Stimulated activated naive CD4-positive, alpha-beta T cell treated with Interleukin-2 at 50 U/mL for 16 hours (primary cell): ENCODE measurements at places on chromosomes 11 and 22.

GRCh38 chr22:31753005-31753633 is 700 bp upstream of the DEPDC5 start:
- no peak for DNase-seq

DNA sequence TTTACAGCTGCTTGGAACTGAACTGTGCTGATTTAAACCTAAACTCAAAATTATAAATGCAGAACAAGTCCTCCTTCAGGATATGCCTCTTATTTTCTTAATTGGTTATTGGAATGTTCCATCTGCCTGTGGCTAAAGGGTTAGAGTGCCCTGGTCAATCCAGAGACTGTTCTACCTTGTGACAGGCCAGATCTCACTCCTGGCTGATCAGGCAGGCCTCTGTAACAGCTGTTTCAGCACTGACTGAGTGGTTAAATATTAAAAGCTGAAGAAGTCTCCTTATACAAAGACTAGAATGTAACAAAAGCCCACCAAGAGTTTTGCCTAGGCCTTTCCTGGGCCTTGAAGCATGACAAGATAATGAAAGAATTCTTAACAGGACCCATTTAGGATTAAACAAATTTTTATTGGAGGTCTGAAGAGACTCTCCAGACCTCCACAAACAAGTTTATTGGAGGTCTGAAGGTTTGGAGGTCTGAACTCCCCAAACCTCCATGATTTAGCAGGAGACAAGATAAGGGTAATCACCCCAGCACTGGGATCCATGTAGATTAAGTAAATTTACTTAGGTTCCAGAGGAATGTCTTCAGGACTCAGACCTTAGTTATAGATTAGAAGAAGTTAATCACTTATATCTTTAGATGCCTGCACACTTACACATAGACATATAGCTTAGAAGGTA is 35.8 kb downstream of the TMPRSS5 start:
- no peak for DNase-seq

DNA sequence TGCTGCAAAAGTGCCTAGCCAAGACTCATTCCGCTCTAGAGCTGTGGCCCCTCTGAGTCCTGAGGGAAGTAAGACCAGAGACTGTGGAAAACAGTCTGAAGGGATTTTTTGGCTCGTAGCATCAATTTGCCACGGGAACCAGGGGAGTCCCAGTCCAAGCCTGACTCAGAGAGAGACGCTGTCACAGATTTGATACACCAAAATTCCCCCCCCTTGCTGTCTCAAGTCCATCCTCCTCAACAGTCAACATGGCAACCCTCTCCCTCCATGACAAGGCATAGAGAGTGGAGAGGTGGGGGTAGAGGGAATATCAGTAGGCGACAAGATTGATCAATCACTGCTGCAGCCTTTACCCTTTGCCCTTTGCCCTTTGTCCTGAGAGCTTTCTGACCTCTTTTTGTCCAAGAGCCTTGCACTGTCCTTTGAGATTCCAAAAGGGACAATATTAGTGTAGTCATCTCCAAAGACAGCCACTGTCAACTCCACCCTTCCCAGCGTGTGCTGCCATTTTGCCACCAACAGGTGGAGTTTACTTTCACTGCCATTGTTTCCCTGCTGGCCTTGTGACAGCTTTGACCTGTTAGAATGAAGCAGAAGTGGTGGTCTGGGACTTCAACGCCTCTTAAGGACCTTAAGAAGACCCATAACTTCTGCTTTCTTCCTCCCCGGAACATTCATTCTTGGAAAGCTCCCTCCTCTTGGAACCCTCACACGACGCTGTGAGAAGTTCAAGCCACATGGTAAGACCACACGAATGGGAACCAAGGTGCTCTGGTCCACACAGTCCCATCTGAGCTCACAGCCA is 7.3 kb downstream of the SLC15A3 start:
- no peak for DNase-seq

- no peak for DNase-seq
Measured at GRCh38 chr11:89189776-89190175, 12.1 kb downstream of the TYR start.

DNA sequence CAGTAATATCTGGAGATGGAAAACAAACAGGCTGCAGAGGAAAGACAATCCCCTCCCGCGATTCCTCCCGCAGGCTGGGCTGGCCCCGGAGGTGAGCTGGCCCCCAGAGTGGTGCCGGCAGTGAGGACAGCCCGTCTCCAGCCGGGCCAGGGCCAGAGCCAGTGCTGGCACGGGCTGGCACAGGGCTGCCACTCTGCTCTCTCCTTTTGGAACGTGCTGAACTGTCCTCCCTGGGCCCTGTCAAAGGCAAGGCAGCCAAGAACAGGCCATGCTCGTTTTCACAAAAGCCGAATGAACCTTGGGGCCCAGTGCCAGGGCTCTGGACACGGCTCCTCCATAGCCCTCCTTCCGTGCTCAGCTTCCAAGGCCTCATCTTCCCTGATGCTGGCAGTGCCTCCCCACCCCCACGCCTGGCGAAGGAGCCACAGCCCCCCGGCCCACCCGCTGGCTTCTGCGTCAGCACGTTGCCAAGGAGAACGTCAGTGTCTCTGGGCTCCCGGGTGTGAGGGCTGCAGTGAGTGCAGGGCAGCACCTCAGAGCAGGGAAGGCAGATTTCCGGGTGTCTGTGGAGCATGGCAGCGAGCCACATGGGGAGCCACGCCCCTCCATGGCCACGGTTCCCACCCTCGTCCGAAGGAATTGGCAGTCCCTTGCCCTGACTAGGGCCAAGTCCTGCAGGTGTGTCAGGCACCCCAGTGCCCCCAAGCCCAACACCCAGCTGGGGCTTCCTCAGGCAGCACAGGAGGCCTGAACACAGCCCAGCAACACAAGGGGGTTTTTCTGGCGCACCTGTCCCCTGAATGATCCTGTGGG is 28.6 kb downstream of the GNAZ start:
- no peak for DNase-seq

DNA sequence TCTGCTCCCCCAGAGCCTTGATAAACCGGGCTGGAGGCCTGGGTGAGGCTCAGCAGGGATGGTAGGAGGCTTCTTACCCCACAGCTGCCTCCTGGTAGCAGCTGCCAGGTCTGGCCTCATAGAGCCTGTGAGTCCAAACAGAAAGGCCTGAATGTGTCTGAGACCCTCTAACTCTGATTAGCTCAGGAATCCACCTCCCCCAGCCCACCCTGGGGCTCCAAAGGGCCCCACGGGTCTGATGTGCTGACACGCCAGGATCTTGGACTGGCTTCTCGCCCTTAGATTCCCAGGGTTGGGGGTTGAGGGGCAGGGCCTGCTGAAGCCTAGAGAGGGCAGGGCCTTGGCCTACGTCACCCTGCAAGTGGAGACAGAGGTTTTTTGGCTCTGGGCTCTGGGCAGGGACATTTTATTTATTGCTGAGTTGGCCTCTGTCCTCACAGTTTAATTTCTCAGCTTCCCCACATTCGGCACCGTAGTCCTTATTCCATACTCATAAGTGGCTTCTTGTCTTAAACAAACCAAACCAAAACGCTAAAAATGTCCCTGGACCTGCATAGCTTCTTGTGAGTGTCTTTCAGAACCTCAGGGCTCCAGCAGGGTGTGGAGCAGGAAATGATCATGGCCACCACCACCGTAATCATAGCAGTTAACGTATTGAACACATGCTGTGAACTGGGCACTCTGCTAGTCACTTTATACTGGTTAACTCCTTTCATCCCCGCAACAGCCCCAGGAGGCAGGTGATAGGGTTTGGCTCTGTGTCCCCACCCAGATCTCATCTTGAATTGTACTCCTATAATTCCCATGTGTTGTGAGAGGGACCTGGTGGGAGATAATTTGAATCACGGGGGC is 25.1 kb downstream of the KIAA1671 start:
- DNase-seq: no peak

DNA sequence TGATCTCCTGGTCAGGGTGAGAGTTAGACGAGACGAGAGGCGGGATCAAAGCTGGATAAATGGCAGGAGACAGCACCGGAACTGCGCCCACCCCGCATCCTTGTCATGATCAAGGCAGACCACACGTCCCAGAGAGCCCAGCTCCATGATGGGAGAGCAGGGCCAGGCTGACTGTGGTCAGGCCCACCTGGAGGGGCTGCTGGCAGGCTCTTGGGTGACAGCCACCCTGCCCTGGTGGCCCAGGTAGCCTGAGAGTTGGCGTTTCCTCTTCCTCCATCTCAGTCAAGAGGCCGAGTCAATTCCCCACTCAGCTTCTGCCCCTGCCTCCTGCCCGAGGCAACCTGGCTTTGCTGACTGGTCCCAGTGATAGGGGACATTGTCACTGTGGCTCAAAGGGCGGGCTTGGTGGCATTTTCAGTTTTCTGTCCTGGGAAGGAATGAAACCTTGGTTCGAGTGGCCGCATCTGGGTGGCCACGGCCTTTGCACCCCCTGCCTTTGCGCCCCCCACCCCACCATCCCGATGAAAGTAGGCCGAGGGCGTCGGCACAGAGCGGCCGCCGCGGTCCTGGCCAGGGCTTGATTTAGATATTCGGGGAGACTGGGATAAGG is 60.8 kb upstream of the PPARA start:
- DNase-seq: no peak

DNA sequence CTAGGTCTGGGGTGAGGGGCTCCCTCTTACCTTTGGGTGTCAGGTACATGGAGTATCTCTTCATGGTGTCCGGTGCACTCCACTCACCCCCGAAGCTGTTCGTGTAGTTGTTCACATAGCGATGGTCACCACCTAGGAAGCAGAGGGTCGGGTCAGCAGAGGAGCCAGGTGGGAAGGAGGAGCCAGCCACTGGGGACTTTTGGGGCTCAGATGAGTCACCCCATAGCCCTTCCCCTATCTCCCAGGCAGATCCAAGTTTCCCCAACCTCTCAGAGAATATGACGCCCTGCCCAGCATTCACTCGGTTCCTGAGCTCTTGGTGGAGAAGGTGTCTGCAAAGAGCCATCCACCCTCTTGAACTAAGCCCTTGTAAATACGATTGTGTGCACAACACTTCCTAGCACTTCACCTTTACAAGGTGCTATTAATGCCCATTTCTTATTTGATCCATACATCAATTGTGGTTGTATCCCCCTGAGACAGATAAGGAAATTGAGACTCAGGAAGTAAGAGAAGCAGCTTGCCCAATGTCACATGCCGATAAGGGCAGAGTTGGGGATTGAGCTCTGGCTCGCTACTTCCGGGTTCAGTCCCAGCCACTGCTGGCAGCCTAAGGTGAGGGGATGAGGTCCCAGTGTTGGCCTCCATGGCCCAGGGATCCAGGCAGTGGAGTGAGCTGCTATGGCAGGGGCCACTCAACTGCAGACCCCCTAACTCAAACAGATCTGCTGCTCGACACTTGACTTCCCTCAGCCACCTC is 14.8 kb downstream of the TRIM29 start:
- DNase-seq: no peak

DNA sequence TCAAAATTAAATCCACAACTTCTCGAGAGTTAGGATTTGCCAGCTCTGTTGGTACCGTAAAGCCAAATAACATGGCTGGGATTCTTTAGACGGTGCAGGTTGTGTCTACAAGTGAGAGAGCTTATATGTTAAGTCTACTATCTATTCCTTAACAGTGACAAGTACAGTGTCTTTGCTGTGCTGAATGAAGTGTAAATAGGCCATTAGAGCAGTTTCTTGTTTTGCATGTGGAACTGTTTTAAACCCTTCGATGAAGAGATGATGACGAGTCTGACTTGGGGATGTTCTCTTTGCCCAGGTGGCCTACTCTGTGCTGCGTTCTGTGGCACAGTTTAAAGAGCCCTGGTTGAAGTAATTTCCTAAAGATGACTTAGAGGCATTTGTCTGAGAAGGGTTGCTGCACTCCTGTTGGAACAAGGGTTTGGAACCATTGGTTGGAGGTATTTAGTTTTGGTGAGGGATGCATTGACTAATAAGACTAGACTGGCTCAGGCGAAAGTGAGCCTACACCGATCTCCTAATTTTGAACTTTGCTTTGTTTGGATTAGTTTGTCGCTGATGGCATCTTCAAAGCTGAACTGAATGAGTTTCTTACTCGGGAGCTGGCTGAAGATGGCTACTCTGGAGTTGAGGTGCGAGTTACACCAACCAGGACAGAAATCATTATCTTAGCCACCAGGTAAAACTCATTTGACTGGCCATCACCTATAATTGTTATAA is 988 bp downstream of the RPS3 start:
- DNase-seq: no peak
